ENCODE measurements at places on chromosomes 5 and 9.

DNA sequence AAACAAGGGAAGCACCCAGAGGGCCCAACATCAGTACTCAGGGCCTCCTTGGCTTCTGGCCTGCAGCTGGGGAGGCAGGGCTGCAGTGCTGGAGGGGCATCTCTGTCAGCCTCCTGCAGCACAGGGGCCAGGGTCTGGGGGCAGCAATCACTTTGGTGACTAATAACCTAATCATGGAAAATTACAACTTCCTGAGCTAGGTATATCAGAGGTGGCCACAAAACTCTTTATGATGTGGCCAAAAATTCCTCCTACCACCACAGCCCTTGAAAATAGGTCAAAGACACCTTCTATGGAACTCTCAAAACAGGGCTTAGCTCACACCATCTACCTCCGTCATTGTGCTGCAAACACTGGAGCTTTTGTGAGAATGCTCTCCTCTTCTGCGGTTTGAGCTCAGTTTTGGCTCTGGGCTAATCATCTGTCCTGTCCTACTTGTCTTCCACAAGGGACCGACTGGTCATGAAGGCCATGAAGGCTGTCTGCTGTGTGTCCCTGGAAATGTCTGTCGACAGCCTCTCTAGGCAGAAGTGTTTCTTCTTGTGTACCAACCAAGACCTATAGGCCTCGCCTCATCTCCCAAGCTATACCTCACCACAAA is 28.6 kb downstream of the CSF2 start:
- DNase-seq: peak; percentile 18

DNA sequence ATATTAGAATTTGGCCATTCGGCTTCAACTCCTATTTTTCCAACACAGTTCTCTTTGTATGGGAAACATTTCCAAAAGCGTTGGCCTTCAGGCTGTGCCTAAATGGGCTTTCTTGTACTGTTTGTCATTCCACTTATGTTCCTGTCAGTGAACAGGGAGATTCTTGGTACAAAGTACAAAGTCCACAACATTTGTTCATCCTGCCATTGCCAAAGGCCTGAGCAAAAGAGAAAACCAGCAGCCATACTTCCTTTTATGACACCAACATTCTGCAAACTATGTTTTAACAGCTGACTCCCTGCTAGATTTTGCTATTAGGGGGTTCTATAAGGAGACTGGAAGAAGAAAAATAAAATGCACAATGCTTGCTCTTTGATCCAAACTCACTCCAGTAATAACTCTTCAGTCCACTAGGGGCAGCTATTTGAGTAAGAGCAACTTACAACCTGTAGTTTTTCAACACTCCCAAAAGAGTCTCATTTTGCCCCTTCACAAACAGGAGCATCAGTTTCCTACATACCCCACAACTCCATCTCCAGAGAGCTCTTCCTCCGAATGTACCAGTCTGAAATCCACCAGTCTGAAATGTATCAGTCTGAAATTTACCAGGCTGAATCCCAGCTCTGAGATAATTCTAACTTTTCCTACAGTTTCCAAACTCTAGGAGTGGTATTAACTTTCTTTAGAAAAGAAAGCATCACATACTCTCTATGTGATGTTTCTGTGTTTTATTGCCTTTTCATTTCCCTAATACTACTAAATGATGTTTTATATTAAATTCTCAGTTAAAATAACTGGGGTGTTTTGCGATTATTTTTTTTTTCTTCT is 693.8 kb downstream of the DNAH5 start:
- DNase-seq: no peak

DNA sequence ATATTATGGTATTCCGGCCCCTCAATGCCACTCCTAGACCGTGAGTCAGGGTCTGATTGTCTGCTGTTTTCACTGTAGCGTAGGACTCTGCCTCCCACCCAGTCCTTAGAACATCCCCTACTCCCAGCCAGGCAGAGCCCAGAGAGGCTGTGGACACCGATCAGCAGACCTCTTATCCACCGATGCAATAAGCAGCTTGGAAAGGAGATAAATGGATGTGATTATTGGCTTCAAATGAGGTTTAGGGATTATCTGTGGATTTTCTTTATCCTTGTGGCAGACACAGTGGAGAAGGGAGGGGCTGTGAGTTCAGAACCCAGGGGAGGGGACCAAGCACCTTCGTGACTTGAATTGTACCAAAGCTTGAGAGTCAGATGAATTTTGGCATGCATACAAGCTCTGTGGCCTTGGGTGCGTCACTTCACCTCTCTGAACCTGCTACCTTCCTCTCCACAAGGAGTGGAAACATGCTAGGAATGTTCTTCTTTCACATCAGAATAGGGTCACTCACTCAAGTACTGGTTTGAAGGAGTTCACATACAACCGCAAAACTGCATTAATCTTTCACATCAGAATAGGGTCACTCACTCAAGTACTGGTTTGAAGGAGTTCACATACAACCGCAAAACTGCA is 83.1 kb upstream of the CPLX2 start:
- DNase-seq: no peak

- DNase-seq: no peak
Measured at GRCh38 chr5:9483243-9483642, 62.6 kb downstream of the SEMA5A start.

GRCh38 chr5:2802693-2803365 is 51.4 kb upstream of the IRX2 start:
- no peak for DNase-seq

DNA sequence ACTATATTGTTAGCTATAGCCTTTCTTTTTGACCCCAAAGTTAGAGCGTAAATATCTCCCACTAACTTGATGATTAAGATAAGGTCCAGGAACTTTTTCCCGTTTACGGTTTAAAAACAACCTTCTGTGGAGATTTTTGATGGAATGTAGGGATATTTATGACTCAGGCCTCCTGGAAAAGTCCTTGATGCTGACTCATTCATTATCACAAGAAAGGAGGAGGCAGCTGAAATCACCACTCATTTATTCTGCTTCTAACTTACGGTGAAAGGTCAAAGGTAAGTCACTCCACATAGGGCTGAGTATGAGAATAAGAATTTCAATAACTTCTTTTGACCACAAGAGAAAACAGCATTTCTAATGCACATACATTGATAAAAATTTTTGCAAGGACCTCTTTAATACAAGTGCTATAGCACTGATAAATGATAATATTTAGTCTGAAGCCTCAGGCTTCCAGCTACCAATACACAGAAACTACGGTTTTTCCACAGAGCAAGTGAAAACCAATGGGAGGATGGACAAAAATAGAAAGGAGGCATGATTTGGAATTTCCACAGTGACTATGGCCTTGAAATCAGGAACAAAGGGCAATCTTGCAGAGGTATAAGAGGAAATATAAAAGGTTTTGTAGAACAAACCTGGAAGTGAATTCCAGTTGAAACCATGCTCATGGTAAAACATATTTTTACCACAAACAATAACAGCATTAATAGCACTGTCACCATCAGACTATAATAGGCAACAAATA is 146.5 kb downstream of the PPP2R2B start:
- no peak for DNase-seq

DNA sequence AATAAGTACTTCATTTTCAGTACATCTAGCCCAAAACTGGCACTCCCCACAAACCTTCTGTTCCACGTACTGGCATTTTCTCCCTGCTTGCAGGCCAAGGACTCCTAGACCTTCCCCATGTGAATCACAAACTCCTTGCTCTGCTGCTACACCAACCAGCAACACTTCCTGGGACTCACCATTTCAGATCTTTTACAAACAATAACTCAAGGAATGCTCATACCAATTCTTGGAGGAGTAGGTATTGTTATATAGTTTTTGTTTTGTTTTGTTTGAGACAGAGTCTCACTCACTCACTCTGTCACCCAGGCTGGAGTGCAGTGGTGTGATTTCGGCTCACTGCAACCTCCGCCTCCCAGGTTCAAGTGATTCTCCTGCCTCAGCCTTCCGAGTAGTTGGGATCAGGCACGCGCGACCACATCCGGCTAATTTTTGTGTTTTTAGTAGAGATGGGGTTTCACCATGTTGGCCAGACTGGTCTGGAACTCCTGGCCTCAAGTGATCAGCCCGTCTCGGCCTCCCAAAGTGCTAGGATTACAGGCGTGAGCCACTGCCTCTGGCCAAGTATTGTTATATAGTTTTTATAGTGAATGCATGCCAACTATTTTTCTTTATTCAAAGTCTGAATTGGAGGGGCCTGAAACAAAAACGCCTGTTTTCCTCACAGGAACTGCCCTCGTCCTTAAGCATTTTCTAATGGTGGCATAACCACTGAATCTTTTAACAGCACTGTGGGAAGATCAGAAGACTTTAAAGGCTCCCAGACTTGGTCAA is 210.8 kb downstream of the TSSK1B start:
- DNase-seq: no peak

GRCh38 chr5:73174100-73174815 is 1.3 kb downstream of the TMEM174 start:
- DNase-seq: no peak

DNA sequence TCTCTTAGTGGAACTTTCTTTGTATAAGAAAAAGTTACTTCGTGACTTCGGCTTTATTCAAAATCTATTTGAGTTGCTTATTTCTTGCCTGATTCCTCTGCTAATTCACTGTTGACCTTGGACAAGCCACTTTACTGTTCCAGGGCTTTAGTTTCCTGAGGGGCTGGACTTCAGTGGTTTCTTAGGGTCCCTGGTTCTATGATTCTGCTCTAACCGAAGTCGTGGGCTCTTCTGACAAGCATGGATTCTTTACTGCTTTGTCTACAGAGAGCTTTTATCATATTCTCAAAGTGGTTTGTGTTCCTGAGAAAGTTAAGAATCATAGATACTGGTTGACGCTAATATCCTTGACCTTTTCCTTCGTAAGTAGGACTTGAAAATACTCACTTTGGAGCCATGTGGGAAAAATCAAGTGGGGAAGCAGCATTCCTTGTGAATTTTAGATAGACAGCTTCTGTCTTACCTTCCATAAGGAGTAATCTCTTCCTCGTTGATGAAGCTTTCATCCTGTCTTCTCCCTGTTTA is 21.1 kb downstream of the EXOSC2 start:
- no peak for DNase-seq

DNA sequence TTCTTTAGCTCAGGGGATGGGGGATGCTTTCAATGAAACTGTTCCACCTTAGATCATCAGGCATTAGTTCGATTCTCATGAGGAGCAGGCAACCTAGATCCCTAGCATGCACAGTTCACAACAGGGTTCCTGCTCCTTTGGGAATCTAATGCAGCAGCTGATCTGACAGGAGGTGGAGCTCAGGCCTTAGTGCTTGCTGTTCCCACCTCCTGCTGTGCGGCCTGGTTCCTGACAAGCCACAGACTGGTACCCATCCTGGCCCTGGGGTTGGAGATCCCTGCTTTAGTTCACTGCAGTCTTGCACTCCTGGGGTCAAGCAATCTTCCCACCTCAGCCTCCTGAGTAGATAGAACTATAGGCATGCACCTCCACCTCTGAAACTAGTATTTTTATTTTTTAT is 1369.8 kb upstream of the NUDT12 start:
- DNase-seq: no peak

GRCh38 chr9:121945281-121945680 is 147.8 kb downstream of the TTLL11 start:
- DNase-seq: no peak

DNA sequence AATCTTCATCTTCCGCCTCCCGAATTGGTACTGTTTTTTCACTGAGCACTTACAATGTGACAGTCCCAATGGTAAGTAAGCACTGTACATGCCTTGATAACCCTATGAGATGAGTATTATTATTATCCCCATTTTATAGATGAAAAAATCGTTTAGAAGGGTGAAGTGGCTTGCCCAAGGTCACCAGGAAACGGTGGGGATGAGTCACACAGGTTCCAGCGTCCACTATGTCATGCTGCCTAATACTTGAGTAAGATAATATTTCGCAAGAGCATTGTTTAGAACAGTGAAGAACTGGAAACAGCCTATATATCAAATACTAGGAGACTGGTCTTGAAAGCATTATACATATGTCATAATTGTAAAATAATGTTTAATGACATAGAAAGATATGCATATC is 12.9 kb downstream of the HAND1 start:
- DNase-seq: no peak

DNA sequence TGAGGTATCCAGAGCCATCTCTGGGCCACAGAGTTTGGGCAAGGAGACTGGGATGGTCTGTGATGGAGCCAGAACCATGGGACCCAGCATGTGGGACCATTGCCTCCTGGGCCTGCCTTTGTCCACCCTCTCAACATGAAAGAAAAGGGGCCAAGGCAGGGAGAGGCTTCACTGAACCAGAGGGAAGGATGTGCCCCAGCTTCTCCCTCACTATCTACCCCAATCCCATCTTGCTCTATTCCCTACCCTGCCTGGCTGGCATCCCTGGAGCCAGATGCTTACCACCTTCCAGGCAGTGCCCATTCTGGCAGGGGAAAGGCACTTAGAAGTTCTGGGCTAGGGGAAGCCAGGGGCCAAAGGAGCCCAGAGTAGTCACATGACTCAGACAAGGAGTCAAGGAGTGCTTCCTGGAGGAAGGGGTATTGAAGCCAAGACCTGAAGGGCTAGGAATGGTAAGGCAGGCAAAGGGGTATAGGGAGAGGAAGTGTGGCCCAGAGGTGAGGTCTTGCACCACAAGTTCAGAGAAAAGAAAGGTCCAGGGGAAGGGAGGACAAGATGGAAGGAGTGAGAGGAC is 9.8 kb downstream of the PDLIM4 start:
- DNase-seq: no peak

DNA sequence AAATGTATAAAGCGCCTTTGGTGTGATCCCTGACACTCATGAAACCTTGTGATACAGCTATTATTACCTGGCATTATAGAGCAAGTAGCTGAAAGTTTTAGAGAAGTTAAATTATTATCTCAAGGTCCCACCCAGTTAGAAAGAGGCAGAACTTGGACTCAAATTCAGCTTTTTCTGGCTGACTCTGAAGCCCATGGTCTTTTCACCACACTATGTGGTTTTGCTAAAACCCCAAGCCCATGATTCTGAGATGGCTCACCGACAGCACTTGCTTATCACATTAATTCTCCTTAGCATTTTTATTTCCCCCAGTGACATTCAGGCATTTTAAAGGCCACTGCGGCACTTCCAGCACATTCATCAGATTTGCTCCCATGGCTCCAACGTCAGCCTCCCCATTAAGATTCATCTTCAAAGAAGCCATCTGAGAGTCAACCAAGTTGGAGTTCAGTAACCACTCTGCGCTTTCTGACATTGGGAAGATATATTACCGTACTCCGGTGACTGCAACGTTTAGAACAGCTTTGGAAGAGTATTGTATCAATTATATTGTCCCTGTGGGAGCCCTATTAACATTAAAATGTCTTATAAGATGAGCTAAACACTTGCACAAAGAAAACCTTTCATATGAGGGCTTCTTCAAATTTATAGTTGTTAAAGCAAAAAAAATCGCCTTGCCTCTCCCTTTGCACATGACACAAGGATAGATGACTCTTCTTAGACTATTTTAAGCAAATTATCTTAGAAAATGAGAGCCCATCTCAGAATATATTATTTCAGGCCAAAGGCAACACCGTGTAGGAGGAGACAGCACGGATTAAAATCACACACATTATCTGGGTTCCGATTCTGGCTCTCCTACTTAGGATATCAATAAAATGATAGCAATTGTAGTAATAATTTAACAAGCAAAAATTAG is 638.1 kb downstream of the ACTL7B start:
- DNase-seq: no peak

DNA sequence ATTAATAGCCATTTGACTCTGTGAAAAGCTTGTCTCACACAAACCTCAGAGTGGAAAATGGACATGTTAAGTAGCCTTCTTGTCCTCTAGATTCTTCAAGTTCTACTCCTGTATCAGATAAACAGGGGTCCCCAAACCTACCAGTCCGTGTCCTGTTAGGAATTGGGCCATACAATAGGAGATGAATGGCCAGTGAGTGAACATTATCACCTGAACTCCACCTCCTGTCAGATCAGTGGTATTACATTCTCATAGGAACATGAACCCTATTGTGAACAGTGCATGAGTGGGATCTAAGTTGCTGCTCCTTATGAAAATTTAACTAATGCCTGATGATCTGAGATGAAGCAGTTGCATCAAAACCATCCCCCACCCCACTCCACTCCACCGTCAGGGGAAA is 136.3 kb downstream of the TMEM232 start:
- DNase-seq: no peak
